Hematopoietic multipotent progenitor cell treated with erythropoietin and hydrocortisone succinate and interleukin-3 and kit ligand, for 17 days (in vitro differentiated cells): ENCODE measurements at places on chromosomes 11 and 22.

DNA sequence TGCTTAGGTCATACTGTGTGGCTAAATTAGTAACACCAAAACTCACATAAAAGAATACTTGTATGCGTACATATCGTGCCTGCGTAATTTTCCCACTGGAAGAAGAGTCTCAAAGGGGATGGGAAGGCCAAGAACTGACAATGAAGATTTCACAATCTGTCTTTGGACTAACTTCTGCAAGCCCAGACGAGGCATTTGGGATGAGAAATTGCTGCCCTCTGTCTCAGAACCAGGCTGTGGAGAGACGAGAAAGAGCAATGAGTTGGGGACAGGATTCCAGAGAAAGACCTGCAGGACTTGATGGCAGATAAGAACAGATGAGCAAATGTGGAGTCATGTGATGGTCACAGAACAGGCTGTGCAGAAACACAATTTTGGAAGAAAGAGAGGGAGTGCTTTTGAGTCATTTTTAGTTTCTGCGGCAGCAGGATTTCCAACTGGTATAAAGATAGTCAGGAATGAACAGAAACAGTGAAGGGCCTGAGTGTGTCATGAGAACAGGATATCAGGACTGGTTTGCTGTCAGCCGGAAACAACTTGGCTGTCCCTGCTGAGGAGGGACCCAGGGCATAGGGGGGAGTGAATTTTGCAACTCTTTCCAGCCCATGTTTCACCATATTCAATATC, 82.7 kb upstream of the CTSC start:
- DNase-seq = no peak

DNA sequence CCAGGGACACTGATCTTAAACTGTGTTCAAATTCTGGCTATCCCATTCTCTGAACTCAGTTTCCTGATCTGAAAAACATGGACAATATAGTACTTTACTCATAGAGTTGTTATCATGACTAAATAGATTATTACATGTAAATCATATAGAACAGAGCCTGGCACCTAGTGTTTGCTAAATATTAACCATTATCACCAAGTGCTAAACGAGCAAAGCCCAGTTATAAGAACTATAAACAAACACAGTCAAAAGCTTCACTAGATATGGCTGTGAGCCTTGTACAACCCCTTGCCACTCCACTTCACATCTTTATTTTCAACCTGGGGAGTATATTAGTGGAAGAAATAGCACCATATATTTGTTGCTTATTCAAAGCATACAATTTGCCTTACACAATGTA, 338.9 kb upstream of the CADM1 start:
- no peak for DNase-seq

DNA sequence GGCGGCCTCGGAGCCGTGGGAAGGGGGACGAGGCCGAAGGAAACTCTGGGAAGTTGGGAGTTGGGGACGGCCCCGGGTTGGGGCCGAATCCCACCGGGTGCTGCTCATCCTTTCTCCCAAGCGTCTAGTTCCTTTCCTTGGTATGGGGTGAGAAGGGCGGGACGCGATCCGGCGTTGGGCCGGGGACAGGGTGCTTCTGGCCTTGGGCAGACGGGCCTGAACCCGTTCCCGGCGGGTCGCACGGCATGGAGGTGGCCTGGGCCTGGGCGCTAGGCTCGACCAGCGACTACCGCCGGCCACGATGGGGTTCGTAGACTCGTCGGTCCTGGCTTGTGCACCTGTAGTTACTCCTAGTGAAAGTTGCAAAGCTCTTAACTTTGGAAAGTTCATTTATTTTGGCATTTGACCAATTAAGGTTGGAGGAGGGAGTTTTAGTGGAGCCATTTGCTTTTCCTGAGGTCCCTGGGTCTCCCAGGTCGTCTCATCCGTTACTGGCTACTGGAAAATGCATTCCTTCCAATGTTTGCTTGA, 1.0 kb downstream of the SYT9 start:
- no peak for DNase-seq

GRCh38 chr11:45475173-45475572, 189.0 kb upstream of the SYT13 start:
- DNase-seq = no peak

DNA sequence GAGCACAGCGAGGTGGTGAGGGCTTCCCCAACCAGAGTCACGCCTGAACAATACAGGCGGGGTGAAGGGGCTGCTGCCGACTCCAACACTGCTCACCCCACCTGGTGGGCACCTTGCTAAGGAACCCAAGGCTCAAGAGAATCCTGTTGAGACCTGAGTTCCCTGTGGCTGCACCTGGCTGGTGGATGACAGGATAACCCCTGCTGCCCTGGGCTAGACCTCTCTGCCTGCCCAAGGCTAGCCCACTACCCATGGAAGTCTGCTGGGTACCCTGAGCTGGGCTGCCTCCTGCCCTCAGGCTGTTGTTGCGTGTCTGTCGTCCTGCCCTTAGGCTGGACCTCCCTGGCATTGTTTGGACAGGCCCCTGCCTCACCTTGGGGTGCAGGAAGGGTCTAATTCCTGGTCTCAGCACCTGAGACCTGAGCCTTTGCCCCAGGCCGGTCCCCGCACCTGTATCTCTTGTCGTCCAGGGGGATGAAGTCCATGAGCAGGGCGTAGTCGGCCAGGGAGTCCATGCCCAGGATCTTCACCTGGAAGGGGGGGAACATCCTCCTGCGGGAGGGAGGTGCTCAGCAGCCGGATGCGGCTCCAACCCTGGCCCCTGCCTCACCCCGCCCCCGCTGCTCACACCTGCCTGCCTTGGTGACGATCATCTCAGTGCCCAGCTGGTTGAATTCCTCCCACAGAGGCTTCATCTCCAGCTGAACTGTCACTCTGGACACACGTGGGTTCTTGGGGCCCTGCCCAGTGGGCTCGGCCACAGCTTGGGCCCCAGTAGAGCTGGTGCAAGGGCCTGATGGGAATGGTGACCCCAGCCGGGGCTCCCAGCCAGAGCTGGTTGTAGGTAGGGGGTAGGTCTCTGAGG, 4.9 kb upstream of the NUDT8 start:
- no peak for DNase-seq

- DNase-seq = no peak
These were observed 21.2 kb upstream of the OR10W1 start for GRCh38 chr11:58289266-58289665.

DNA sequence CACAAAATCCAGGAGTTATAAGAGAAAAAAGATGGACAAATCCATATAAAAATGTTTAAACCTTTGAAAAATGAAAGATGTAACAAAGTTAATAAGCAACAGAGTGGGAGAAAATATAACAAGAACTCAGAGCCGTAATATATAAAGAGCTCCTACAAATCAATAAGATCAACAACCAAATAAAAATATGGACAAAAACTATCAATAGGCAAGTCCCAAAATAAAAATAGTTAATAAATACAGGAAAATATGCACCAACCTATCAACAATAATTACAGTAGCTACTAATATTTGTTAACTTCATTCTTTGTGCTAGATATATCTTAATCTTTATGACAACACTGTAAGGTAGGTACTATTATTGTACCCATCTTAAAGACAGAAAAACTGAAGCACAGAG, 2.8 kb downstream of the CARD10 start:
- no peak for DNase-seq

DNA sequence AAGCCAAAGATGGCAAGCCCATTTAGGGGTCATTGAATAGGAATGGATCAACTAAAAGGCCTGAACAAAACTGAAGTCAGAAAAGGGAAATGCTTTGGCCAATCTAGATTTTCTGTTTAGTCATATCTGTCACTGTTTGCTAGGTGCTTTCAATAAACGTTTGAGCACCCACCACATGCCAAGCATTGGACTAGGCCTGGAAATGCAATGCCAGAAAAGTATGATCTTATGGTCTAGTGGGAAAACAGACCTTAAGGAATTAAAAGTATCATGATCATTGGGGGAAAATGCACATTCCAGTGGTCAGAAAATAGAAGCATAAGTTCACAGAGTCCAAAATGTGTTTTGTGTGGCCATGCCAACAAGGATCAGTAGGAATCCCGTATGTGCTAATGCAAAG, 76.8 kb upstream of the BIRC3 start:
- no peak for DNase-seq

- no peak for DNase-seq
These were observed 70.3 kb upstream of the BDNF start for GRCh38 chr11:27770576-27770975.

GRCh38 chr11:11137339-11137738, 215.7 kb downstream of the CSNK2A3 start:
- DNase-seq = no peak

DNA sequence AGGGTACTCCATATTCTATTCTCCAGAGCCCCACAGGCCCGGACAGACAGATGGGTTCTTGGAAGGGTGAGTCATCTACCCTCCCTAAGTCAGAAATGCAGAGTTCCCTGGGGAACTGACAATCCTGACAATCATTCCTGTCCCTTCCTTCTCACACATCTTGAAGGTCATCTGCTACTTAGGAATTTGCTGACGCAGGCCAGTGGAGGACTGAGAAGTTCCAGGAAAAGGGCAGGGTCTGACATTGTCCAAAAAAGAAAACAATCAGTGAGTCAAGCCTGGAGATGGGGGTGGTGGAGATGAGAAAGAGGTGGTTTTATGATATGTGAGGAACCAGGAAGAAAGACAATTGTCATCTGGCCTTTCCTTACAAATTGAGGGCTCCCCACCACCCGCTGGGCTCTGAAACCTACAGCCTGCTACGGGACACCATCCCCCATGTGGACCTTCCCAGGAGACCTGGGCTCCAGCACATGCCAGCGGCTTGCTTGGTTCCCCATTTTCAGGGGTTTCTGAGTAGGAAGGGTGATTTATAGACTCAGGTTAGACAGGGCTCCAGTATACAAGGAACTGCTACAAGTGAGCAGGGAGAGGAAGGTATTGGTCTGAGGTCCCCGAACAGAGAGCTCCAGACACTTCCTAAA, 12.9 kb downstream of the CD59 start:
- peak; percentile 34 for DNase-seq

DNA sequence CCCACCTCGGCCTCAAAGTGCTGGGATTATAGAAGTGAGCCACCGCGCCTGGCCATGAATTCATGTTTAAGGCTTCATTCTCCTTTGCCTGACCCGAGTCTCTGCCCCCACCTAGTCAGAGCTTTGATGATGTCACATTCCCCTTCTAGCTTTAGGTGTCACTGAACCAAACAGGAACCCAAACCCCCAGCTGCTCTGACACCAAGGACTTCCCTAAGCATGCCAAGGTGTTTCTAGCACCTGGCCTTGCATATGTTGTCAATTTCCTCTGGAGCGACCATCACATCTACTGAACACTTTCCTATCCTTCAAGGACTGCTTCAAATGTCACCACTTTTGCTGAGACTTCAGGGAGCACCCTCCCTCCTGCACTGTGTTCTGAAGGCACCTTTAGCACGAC, 2.3 kb downstream of the F2 start:
- no peak for DNase-seq

DNA sequence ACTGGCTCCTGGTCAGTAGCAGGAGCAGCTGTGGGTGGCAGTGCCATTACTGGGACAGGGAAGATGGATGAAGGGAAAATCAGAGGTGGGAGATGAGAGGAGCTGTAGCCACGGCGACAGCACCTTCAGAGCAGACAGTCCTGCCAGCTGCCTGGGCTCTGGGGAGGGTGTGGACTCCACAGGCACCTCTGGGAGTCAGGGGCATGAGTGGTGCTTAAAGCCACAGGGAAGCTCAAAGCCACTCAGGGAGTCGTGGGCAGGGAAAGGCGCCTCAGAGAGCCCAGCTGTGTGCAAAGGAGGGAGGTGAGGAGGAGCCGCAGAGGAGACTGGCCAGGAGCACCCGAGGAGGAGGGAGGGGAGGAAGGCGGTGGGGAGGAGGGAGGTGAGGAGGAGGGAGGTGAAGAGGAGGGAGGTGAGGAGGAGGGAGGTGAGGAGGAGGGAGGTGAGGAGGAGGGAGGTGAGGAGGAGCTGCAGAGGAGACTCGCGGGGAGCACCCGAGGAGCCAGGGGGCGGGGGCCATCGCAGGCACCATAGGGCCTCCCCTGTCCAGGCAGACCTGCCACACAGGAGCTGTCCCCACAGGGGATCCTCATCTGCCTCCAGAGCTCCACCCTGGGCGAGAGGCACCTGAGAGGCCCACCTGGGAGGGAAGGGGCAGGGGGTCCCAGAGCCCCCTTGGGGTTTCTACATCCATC, 977.6 kb downstream of the BRD1 start:
- DNase-seq = no peak

DNA sequence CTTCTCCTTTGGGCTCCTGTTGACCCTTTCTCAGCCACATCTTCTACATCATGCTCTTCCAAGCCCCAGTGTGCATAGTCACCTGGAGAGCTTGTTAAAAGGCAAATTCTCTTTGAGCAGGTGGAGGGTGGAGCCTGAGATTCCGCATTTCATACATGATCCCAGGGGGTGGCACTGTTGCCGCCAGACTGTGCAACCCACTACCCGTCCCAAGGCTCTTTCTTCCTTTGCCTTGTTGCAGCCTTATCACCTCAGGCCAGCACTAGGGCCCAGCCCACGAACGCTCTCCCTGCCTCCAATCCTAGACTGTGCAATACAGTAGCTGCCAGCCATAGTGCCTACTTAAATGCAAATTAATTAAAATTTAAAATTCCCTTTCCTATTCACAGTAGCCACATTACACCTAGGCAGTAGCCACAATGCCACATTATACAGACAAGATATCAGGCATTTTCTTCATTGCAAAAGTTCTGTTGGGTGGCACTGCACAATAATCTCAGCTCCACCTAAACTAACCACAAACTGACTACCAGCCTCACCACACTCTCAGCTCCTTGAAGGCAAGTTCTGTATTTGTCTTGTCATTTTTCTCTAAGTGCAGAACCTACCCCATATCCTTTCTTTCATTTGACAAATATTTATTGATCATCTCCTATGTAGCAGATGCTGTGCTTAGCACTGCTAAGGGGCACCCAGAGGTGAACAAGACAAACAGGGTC, 4.6 kb upstream of the KCNJ5 start:
- no peak for DNase-seq

DNA sequence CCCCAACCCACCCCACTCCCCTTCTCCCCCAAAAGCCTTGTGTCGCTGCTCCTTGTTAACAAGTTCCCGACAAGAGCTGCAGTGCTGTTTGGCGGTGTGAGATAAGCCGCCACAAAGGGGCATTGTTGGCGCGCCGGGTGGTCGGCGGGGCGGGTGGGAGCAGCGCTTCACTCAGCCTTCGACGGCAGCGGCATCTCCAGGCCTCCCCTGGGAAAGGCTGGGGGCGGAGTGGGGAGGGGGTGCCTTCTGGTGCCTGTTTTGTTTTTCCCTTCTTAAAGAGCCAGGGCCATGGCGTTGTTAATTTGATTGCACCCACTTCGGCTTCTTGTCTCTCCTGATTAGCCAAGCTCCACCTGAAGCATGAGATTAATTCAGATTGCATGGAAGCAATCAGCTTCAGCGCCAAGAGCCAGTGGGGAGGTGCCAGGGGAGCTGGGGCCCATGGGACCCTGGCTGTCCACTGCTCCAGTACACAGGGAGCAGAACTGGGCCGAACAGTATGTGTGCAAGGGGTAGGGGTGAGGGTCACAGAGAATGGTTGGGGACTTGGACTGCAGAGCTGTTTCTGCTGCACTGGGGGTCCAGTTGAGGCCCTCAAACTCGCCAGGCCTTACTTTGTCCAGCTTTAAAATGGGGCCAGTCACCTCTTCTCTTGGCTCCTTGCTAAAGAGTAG, 165.1 kb downstream of the CEP164 start:
- DNase-seq = no peak

GRCh38 chr11:120029321-120029720, 108.6 kb downstream of the TRIM29 start:
- DNase-seq = no peak

GRCh38 chr22:25542720-25543402, 21.6 kb upstream of the GRK3 start:
- no peak for DNase-seq

GRCh38 chr22:19693981-19694670, 20.2 kb upstream of the SEPTIN5 start:
- DNase-seq = no peak
